Left ventricle myocardium superior (tissue), 1 donor: ENCODE measurements at places on chromosomes 7 and 10.

- no peak for DNase-seq
Measured at GRCh38 chr10:35353395-35353794, 17.1 kb downstream of the CCNY start.

DNA sequence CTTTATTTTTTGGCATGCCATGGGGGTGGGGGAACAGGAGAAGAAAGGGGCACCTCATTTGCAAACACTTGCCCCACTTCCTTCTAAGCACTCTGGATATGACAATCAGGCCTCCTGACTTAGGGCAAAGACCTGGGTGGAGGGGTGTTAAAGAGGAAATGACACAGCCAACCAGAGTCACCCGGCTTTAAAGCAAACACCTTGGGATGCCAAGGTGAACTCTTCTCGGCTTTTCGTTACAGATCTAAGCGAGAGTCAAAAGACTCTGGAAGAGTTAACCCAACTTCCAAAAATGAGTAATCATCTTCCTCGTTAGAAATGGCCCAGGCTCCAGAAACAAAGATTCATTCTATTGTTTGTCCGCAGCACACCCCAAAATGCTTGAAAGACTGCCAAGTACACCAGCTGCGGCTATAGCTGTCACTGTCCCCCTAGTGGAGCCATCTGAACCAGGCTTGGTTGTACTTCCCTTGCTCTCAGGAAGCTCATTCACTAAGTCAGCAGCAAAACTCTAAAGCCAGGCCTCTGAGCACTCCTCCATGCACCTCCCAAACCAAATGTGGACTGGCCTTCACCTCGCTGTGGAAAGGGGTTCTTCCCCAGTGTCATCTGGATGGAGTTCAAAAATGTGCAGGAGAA lies 24.8 kb downstream of the FAM53B start:
- peak; percentile 60 for DNase-seq

DNA sequence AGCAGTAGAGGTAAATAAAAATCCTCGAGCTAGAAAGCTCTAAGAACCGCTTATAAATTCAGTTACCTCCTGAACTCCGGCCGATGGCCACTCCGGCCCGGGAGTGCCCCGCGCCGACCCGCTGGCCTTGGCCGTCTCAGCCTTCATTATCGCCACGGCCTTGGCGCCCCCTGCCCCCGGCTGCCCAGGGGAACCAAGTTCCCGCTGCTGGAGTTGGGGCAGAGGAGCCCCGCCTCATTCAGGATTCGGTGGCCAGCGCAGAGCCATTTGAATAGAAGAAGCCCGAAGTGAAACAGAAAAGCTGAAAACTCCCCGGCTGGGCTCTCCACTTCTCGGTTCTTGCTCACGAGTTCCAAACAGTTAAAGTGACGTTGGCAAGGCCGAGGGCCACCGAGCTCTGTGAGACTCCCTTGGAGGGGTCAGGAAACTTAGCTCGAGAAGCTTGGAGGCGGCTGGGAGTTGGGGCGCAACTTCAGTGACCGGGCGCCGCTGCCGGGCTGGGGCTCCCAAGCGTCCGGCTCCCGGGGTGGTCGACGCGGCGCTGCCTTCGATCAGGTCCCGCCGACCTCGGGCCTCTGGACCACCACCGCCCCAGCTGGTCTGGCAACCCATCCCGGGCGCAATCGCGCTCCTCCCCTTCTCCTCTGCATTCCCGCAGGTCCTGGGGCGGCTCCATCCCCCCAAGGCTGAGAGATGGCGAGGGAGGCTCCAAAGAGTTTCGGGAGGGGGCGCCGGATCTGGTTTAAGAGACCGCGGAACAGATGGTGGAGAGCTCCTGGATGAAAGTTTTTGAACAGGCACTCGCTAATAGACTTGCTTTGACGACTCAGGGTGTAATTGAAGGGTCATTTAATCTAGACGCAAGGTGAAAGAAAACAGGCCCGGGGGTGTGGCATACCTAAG lies 5.8 kb upstream of the FEZF1 start:
- DNase-seq, result no peak

DNA sequence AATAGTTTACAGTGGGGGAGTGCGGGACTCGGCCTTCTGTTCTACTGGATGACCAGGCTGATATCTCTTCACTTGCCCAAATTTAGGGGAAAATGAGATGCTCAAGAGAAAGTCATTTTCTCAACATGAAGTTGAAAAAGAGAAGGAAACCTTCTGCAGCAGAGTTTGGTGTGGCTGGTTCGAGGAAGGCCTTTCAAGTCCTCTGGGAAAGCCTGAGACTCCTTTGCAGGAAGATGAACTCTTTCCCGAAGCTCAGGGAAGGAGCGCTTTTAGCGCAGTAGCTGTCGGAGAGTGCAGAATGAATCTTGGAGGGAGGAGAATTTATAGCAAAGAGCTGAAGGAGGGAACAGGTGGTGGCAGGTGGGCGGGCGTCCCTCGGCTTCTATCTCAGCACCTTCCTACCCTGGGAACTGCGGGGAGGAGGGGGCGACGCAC lies at the start of gene ATOH7:
Gene ATOH7 (minus strand): TSS at position 297 of the 435 bp plus-strand sequence. CDS start 436 bp downstream, outside the sequence.
- no peak for DNase-seq
